ENCODE measurements at places on chromosomes 3 and 15. TPM values are rescaled to one million over a fixed set of nuclear protein-coding genes. Genes with fewer than 3 reads are reported as not detected.

Gene GOLGA6L4
- 1.1 TPM for total RNA-seq

Gene SEMA3F
- total RNA-seq = 31.0 TPM

Gene CATSPER2
- total RNA-seq = 2.0 TPM

Gene CHST2
- 13.0 TPM for total RNA-seq

Gene ANKRD34C
- total RNA-seq = not detected

Gene RAB8B
- 43.1 TPM for total RNA-seq

Gene CFAP91
- 0.72 TPM for total RNA-seq

Gene HES1
- 7.9 TPM for total RNA-seq

Gene ITPKA
- 0.91 TPM for total RNA-seq

Gene RARRES1
- total RNA-seq = 8.0 TPM

Gene HCLS1
- 0.76 TPM for total RNA-seq

Gene PLSCR2
- total RNA-seq = not detected

Gene KIF15
- total RNA-seq = 2.9 TPM

Gene GUCA1C
- total RNA-seq = not detected

Gene SLC28A1
- total RNA-seq = not detected

Gene WDR72
- not detected for total RNA-seq

Gene SLC6A20
- not detected for total RNA-seq

Gene SERPINI2
- not detected for total RNA-seq

Gene CNOT10
- 23.6 TPM for total RNA-seq

Gene SKOR1
- total RNA-seq = 0.17 TPM

Gene ANKUB1
- total RNA-seq = not detected

Gene ISL2
- not detected for total RNA-seq

Gene IL5RA
- total RNA-seq = not detected

Gene MYO1E
- total RNA-seq = 122 TPM

Gene PCOLCE2
- total RNA-seq = 192 TPM

Gene CLSTN2
- total RNA-seq = 1.6 TPM

Gene ZNF620
- 0.83 TPM for total RNA-seq

Gene CDHR4
- total RNA-seq = 0.07 TPM

Gene SCG5
- 29.6 TPM for total RNA-seq

Gene ALPK3
- total RNA-seq = 26.4 TPM

Gene ARHGEF26
- 1.4 TPM for total RNA-seq

Gene PARP15
- total RNA-seq = 0.13 TPM

Gene CCNB2
- total RNA-seq = 11.1 TPM

Gene CAV3
- total RNA-seq = not detected

Measured in smooth muscle cell of the pulmonary artery (primary cell).